Spinal cord (tissue), 10 donors: ENCODE measurements at places on chromosomes 2 and 18.

DNA sequence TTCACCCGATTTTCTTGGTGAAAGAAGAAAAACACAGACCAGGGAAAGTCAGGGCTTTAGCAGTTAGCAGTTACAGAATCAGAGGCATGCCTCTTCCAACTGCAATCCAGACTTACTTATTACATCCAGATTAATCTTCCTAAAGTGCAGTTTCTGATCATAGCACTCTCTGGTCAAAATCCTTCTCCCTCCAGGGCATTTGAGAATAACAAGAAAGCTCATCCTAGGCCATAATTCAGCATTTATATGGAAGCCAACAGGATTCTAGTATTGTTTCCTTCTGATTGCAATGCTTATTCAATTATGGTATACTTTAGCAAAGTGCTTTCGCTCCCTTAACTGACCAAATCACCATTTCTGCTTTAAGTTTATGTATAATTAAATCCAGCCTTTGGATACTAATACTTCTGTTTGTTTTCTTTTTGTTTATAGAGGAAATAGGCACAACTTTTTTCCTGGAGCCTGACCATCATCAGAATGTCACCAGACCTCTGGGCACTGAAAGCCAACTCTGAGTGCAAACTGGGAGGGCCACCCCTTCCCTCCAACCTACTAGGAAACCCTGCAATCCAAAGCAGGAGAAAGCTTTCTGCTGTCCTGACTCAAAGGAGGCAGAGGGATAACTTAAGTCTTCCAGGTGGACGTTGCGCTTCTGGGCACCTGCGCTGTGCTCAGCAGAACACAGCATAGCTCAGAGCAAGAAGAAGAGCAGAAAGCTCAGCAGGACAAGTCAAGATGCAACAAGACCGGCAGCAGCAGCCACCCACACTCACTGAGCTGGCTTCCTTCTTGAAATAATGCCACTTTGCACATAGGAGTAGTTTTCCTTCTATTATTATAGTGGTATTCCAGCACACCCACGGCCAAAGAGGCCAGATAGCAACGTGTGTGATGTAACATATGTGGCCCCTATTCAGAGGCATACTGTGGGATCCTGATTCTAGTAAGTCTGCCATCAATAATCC, 99.3 kb downstream of the STK39 start:
- no peak for DNase-seq
- H3K27ac ChIP-seq, result no peak overlapping the region
- no peaks in the 10 kb centered on the region for H3K36me3 ChIP-seq
- no peaks in the 10 kb centered on the region for H3K27me3 ChIP-seq

- no peak overlapping the region for H3K4me3 ChIP-seq
- no peak for DNase-seq
- no peaks in the 10 kb centered on the region for H3K4me1 ChIP-seq
- H3K27ac ChIP-seq, result no peak overlapping the region
Observed at GRCh38 chr2:144995482-144995881, 475.6 kb upstream of the ZEB2 start.

GRCh38 chr2:236205867-236206645, 37.9 kb upstream of the GBX2 start:
- no peaks in the 10 kb centered on the region for H3K36me3 ChIP-seq
- H3K4me3 ChIP-seq, result no peak overlapping the region
- H3K4me1 ChIP-seq, result peaks cover 2% of the 10 kb centered on the region
- no peak for DNase-seq
- no peak overlapping the region for H3K27ac ChIP-seq

DNA sequence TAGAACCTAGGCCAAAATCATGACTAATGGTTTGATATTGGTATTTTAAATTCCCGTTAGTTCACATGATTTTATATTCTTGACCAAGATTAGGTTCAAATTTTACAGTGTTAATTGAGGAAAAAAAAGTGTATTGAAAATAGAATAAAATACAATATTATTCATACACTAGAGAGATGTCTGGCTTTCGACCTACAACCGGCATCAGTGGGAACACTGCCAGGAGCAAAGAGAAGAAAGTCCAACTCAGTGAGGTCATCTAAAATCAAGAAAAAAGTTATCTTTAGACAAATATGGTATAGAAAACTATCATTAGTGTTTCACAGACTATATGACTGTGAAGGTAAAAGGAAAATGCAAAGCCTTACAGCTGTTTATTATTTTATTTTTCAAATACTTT, 81.5 kb downstream of the PIGN start:
- no peak overlapping the region for H3K4me3 ChIP-seq
- no peaks in the 10 kb centered on the region for H3K27me3 ChIP-seq
- H3K27ac ChIP-seq, result no peak overlapping the region
- no peaks in the 10 kb centered on the region for H3K4me1 ChIP-seq
- no peaks in the 10 kb centered on the region for H3K36me3 ChIP-seq

DNA sequence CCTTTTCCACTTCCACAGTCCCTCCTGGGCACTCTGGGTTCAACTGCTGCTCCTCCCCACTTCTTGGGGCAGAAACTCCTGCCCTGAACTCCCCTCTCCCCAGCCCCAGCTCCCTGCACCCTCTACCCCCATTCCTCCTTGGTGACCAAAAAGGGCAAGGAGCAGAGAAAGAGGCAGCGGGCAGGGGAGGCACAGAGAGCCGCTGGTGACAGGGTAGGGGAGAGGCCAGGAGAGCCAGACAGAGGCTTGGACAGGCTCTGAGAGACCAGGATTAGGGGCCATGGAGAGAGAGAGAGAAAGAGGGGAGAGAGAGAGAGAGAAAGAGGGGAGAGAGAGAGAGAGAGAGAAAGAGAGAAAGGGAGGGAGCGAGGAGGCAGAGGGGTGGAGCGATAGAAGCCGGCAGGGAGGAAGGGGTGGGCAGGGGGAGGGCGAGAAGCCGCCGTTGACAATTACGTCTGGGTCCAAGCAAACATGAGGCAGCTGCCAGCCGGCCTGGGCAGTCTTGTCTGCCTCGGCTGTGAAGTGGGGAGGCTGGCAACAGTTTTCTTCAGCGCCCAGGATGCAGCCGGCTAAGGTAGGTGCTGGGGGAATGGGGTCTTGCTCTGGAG, at the start of gene KCNIP3:
Gene KCNIP3 (plus strand): TSS at position 468 of the 608 bp plus-strand sequence. CDS start 92 bp downstream, at position 560.
- H3K27ac ChIP-seq, result peak within 1 kb of the TSS; percentile 22
- DNase-seq, result no peak
- H3K4me3 ChIP-seq, result peak within 1 kb of the TSS; percentile 11
- peaks cover 7% of the 10 kb centered on the region for H3K36me3 ChIP-seq
- no peaks in the 10 kb centered on the region for H3K27me3 ChIP-seq

GRCh38 chr2:24618144-24618543, 127.1 kb downstream of the NCOA1 start:
- H3K27ac ChIP-seq, result no peak overlapping the region
- no peak for DNase-seq
- H3K27me3 ChIP-seq, result no peaks in the 10 kb centered on the region
- no peak overlapping the region for H3K4me3 ChIP-seq

DNA sequence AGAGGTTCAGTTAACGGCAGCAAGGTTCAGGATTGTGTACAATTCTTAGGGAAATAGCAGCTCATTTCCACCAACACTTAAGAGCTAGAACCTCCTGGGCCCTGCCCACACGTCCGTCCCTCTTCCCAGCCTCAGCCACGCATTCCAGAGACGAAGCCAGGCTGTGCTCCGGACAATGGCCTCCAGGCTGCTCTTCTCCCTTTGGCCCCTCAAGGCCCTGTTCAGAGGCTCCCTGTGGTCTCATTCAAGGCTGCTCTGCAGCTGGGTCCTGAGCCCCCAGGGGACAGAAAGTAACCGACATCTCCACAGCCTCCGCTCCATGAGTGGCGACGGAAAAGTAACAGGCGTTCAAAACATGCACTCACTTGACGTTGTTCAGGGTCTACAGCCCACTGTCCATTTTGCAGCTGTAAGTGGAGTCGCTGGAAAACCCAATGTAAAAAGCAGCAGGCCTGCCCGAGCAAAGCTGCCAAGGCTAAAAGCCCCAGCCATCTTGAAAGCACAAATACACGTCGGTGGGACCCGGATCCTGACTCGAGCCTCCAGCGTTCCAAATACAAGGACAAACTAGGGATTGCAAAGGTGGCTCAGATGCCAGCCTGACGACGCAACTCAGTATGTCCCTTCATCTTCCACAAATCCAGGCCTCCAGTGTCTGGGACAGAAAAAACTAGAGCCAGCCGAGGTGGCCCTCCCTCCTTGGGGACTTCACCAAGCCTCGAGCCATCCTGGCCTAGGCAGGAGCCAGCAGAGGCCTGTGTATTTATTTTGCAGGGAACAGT, 76.9 kb downstream of the NDUFA10 start:
- H3K27ac ChIP-seq, result no peak overlapping the region
- DNase-seq, result no peak
- H3K27me3 ChIP-seq, result no peaks in the 10 kb centered on the region
- peaks cover 30% of the 10 kb centered on the region for H3K36me3 ChIP-seq
- peaks cover 61% of the 10 kb centered on the region for H3K4me1 ChIP-seq

DNA sequence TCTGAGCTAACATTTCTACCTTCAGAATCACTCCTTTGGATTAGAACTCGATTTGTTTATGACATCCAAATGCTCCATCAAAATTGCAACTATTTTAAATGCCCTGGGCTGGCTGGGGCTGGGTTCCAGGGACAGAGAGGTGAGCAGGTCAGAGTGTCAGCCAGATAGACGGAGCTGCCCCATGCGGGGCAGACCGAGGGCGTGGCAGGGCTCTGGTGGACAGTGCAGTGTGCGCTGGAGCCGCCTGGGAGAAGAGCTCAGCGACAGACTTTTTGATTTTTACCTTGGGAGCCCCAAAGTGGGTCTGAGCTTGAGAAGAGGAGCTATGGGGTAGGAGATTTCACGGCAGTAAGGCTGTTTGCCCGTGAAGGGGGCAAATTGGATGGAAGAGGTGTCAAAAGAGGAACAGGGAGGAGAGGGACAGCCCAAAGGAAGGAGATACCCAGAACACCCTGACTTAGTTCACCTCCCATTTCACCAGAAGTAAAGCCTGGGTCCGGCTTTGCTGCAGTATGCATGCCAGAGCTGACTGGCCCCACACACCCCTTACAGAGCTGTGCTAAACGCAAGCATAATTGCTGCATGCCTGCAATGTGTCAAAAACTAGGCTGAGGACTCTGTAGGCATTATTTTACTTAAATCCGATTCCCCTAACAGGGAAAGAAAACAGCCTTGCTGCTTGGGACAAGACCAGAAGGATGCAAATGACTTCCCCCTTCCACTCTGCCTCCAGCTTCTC, 33.7 kb downstream of the EN1 start:
- H3K4me3 ChIP-seq, result no peak overlapping the region
- peaks cover 9% of the 10 kb centered on the region for H3K4me1 ChIP-seq
- H3K36me3 ChIP-seq, result no peaks in the 10 kb centered on the region
- no peak overlapping the region for H3K27ac ChIP-seq
- no peak for DNase-seq
- peaks cover 5% of the 10 kb centered on the region for H3K27me3 ChIP-seq

DNA sequence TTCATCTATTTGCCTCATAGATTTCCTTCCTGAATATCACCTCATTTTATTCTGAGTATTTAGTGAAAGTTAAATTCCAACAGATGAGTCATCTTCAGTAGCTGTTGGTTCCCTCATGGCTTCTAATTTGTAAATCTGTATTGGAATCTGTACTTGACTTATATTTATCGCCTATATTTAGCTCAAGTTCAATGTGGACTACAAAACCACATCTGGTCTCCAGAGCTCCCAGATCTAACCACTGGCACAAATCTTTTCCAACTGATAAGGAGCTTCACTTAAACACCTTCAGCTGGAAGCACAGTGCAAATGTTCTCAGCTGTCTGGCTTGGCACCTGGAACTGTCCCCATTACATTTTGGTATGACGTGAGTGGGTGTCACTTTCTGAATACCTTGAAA, 82.8 kb upstream of the DSEL start:
- DNase-seq, result no peak
- no peak overlapping the region for H3K4me3 ChIP-seq
- H3K27me3 ChIP-seq, result no peaks in the 10 kb centered on the region
- H3K4me1 ChIP-seq, result no peaks in the 10 kb centered on the region
- H3K27ac ChIP-seq, result no peak overlapping the region
- no peaks in the 10 kb centered on the region for H3K36me3 ChIP-seq

GRCh38 chr18:21131698-21132227, 20.1 kb upstream of the ROCK1 start:
- no peaks in the 10 kb centered on the region for H3K27me3 ChIP-seq
- no peaks in the 10 kb centered on the region for H3K36me3 ChIP-seq
- H3K4me3 ChIP-seq, result no peak overlapping the region
- DNase-seq, result no peak
- H3K4me1 ChIP-seq, result no peaks in the 10 kb centered on the region

GRCh38 chr18:48882379-48882778, 68.4 kb downstream of the SMAD7 start:
- peaks cover 12% of the 10 kb centered on the region for H3K4me1 ChIP-seq
- H3K27me3 ChIP-seq, result peaks cover 3% of the 10 kb centered on the region
- no peaks in the 10 kb centered on the region for H3K36me3 ChIP-seq
- H3K4me3 ChIP-seq, result no peak overlapping the region
- H3K27ac ChIP-seq, result no peak overlapping the region

DNA sequence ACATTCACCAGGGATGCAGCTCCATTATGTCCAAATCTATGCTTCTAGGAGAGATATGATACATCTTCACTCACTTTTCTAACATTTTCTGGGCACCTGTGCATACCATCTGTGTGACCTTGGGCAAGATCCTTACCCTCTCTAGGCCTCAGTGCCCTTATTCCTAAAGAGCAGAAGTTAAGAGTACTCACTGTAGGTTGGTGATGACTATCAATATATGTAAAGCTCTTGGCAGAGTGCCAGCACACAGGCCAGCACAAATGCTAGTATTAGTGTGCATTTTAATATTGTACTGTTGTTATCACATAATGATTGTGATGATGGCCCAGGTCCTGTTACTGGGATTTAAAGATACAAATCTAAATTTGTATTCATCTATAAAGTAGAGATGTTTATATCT, 199.2 kb downstream of the RAD51AP2 start:
- H3K4me1 ChIP-seq, result no peaks in the 10 kb centered on the region
- no peak for DNase-seq
- H3K27me3 ChIP-seq, result no peaks in the 10 kb centered on the region
- no peak overlapping the region for H3K4me3 ChIP-seq

DNA sequence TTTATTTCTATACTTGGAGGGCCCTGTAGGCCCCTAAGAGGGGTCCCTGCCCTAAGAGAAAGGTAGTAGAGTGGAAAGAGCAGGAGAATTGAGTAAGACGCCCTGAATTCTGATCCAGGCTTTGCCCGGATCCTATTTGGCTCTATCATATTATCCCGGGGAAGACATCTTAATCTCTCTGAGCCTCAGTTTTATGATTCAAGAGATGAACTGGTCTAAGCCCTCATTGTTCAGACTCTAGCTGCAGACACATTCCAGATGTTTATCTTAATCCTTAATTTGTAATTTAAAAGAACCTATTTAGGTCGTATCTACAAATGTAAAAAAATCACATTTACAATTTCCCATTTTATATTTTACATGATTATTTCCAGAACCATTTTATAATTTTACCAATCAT, 220.1 kb downstream of the AGPS start:
- no peaks in the 10 kb centered on the region for H3K27me3 ChIP-seq
- peaks cover under 1% of the 10 kb centered on the region for H3K4me1 ChIP-seq
- H3K4me3 ChIP-seq, result no peak overlapping the region
- DNase-seq, result no peak

GRCh38 chr2:54499661-54500060, 43.5 kb downstream of the SPTBN1 start:
- H3K36me3 ChIP-seq, result peaks cover 3% of the 10 kb centered on the region
- peak; percentile 40 for DNase-seq
- peaks cover 18% of the 10 kb centered on the region for H3K4me1 ChIP-seq

GRCh38 chr2:156867201-156867600, 390.3 kb upstream of the GALNT5 start:
- no peak for DNase-seq
- H3K27me3 ChIP-seq, result no peaks in the 10 kb centered on the region
- no peaks in the 10 kb centered on the region for H3K4me1 ChIP-seq
- no peak overlapping the region for H3K27ac ChIP-seq
- no peak overlapping the region for H3K4me3 ChIP-seq
